ENCODE measurements at places on chromosomes 11 and 22.

DNA sequence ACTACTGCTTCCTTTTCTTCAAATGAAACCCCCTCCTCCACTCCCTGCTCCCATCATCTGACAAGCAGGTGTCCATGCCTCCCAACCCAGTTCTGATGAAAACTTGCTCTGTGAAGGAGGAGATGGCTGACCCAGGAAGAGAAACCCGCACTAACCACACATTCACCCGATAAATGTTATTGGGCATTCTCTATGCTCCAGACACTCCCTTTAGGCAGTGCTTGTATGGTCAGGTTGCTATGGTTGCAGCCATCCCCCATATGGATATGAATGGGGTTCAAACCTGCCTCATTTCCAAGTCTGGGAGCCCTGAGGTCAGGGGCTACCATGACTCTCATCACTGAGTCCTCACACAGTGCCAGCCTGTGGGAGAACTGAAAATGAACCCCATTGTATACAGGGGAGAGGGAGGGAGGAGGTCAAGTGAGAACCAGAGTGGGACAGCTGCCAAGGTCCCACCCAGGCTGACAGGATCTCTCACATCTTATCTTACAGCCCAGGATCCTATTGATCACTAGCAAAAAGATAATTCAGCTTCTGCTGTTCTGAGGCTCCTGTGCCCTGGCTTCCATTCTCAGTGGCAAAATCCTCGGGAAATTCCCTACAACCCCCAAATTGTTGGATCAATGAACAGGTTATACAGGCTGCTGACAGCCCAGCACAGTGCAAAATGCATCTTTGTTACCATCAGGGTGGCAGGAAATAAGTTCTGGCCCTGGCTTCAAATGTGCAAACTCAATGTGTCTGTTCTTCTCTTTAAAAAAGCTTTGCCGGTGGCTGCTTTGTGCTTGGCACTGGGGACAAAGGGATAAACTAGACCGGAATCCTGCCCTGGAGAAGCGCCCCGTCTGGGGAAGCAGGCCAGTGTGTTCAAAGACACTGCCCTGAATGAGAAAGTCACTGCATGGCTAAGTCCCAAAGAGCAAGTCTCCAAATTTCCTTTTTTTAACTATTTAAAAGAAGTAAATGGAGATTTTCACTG lies 22.7 kb upstream of the ACER3 start:
- DNase-seq = no peak

- no peak for DNase-seq
Observed at GRCh38 chr11:120316880-120317688, 8.0 kb upstream of the TLCD5 start.

DNA sequence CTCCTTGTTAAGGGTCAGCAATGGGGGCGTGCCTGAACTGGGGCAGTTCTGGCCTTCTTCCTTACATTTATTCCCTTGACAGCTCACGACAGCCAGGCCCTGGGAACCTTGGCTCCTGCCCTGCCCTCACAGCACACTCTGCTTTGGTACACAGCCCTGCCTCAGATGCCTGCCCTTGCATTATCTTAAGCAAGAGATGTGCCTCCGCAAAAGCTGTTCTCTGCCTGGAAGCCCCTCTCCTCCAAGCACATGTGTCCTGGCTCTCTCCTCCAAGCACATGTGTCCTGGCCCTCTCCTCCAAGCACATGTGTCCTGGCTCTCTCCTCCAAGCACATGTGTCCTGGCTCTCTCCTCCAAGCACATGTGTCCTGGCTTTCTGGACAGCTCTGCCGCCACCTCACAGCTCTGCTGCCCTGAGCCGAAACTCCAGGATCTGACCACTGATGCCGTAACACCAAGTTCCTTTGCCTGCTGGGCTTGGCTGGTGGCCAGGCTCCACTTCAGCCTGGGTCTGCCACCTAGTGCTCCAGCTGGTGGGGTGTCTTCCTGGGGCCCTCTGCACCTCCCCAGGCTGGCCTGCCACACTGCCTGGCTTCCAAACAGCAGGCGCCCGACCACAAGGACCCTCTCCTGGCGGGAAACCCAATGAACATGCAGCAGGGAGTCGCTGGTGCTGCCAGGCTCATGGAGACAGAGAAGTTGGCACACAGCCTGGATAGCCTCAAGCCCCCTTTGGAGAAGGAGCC lies 53.0 kb downstream of the SCUBE1 start:
- no peak for DNase-seq

- no peak for DNase-seq
Observed at GRCh38 chr22:19988965-19989724, 27.5 kb downstream of the ARVCF start.

DNA sequence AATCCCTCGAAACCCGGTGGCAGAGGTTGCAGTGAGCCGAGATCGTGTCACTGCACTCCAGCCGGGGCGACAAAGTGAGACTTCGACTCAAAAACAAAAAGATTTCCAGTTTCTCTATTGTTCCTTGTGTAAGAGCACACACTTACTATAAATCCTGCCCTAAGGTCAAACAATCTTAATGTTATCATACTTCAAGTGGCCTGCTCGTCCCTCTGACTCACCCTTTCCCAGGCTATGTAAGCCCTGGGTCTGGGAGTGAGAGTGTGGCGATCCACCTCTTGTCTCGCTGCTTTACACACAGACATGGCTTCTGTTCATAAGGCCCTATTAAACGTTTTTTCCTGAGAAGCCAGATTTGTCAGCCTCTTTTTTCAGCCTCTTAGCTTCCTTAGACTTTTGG lies 24.4 kb upstream of the A4GALT start:
- no peak for DNase-seq

DNA sequence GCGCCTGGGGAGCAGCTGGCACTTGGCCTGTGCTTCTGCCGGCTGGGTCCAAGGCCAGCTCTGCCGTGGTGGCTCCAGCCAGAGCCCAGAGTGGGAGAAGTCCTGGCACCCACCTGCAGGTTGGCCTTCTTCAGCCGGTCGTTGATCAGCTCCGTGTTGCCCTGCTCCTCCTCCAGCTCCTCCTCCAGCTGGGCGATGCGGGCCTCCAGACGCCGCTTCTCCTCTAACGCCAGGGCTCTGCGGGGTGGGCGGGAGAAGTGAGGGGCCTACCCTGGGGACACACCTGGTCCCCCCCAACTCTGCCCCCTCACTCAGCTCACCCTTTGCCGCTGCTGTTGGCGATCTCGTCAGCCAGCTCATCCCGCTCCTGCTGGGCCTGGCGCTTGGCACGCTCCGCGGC lies 32.6 kb downstream of the APOL1 start:
- no peak for DNase-seq

DNA sequence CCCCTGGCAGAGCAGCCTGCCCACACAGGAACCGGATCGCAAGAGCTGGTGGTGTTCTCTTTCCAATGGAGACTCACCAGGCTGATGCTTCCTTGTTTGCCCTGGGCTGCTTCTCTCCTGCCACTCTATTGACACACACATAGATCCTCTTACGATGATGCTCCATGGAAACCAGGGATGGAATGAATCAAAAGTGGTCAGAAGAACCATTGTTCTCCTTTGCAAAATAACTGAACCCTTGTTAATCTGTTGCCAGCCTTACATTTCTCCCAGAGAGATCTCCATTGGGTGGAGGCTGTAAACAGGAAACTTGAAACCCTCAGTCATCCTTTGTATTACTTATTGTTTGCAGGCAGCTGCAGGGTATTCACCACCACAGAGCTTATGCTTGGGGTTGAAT lies 24.6 kb upstream of the LDLRAD3 start:
- no peak for DNase-seq

GRCh38 chr11:6249770-6250555 lies 9.7 kb upstream of the CCKBR start:
- DNase-seq = no peak

DNA sequence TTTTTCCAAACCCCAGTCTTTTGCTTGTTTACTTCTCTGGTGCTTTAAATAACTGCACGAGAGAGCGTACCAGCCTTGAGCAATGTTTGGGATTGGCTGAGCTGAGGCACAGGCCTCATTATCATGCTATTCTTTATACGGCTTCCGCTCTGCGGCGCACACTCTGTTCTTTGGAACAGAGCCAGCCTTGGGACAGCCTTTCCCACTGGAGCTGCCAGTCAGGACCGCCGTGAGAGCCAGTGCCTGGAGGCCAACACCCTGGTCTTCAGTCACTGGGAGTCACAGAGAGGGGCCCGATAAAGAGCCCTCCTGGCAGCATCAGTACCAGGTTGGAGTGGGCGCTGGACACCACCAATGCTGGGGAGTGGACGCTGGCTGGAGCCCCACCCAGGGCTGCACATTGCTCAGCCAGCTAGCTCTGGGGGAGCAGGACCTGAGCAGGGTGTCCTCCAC lies 125.6 kb downstream of the BCR start:
- DNase-seq = no peak

- DNase-seq = no peak
Observed at GRCh38 chr22:30260276-30260675, 6.4 kb downstream of the OSM start.

GRCh38 chr22:37365950-37366349 lies 61.3 kb downstream of the ELFN2 start:
- DNase-seq = no peak

DNA sequence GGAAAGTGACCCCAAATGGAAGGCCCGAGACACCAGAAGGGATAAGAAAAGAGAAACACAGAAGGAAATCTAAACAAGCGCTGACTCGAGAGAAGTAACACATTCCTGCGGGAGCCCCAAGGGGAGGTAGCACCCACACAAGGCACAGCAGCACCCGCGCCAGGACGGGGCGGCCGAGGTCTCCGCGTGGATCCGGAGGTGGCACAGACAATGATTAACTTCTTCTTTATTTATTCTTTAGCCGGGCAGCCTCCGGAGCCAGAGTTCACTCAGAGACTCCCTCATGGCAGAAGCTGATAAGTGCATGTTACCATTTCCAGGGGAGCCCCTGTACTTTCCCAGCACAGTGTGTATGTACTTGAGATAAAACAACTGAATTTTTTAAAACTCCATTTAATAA lies 5.1 kb downstream of the TOLLIP start:
- DNase-seq = no peak

- no peak for DNase-seq
Observed at GRCh38 chr22:25714739-25715138, 27.2 kb upstream of the MYO18B start.

DNA sequence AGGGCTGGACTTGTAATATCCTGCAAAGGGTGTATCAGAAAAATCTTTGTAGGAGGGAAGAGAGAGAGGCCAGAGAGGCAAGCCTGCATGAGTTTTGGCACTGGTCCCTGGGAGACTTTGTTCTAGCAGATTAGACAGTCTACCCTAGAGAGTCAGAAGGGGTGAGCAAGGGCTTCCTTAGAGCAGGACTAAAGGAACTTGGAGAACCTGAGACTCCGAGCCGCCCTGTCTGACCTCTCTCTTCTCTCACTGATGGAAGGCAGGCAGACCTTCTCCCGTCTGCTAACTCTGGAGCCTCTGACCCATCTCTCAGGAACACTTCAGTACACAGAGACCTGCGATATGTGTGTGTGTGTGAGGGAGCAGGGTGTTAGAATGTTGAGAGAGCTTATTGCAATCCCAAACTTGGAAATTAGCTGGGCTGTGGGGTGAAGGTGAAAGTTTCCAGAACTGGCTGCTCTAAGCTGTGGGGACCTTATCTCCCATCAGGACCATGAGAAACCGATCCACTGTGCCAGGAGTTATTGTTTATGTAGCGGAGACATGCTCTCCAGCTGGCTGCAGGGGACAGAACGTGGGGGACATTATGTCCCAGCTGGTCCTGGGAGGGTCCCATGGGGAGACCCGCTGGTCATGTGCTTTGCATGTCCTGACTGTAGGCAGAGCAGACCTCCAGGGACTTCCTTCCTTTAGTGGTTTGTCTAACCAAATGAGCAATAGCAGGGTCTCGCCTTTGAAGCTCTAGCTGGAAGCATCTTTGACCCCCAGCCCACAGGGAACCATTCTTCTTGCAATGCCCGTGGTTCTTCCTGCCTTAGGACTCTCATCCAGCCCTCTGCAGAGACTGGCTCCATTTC lies 51.1 kb downstream of the TIMP3 start:
- DNase-seq = no peak

DNA sequence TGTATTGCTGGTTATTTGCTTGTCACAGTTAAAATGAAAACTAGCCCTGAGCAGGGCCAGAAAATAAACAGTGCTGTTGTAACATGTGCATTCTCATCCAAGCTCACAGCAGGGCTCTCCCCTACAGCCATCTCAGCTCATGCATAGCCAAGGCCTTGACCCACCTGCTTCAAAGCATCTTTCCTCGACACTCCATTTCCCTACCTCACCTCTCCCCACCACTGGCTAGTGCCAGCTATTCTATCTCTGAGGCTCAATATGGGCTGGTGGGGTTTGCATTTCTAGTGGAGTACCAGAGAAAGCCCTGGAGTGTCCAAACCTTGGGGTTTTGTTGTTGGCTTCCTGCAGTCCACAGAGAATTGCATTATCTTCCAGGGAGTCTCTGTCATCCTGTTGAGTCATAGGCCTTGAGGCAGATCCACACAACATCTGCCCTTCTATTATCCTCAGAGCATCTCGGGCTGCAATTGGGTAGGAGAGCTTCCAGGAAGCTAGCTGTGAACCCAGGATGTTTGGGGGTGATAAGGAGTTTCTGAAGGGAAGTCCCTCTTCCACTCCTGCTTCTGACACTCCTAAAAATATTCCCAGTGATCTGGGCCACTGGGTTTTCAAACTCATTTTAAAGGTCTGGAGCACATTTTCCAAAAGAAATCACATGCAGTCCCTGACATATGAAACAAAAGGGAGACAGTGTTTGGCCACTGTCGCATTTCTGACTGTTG lies 36.1 kb upstream of the AMOTL1 start:
- DNase-seq = no peak

DNA sequence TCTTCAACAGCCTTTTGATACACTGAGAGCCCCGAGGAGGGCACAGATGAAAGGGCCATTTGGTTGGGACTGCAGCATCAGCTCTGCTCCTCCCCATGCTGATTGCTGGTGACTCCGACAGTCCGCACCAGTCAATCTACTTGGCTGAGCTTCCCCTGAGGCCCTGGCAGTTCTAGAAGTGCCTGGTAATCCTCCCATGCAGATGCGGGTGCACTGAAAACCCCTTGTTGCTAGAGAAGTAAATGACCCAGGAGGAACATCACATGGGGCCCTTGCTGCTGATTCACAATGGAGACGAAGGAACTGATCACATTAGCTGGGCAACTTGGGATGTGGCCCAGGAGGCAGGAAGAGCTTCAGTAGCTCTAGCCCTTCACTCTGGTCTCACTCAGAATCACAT lies 35.2 kb upstream of the RIC3 start:
- no peak for DNase-seq

- DNase-seq = no peak
Observed at GRCh38 chr11:112118176-112118575, 31.5 kb downstream of the SDHD start.

DNA sequence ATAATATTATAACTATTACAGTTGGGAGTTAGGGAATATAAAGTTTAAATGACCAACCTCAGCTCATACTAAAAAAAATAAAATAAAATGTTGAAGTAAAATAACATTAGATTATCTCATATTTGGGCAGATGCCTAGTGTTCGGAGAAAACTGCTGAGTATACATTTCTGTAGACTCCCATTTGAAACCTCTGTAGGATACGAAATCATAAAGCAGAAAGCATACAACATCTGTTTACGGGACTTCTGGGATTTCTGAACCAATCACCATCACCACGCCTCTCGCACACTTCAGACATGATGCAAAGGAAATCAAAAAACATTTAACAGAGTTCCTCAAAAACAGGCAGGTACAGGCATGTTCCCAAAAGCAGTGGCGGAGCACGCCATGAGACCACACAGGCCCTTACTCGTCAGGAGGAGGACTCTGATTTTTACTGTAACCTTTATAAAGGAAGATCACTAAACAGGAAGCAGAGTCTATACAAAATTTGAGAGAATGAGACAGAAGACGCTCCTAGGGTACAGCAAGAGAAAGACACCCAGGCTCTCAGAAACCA lies 8.6 kb downstream of the ZNF195 start:
- no peak for DNase-seq

- DNase-seq = no peak
Observed at GRCh38 chr11:116539836-116540418, 232.9 kb downstream of the BUD13 start.

GRCh38 chr11:36193290-36193619 lies 96.0 kb downstream of the COMMD9 start:
- no peak for DNase-seq

Measured in right renal cortex interstitium (tissue), 3 donors.